Esophagus squamous epithelium (tissue), 5 donors: ENCODE measurements at places on chromosomes 6 and 20. TPM values are rescaled to one million over a fixed set of nuclear protein-coding genes. Genes with fewer than 3 reads are reported as not detected.

- no peaks in the 10 kb centered on the region for H3K36me3 ChIP-seq
- no peak overlapping the region for H3K4me3 ChIP-seq
- no peak for DNase-seq
- peaks cover 15% of the 10 kb centered on the region for H3K4me1 ChIP-seq
Observed at GRCh38 chr6:3236005-3236404, 8.6 kb upstream of the TUBB2B start.

GRCh38 chr6:150301846-150302519 is 66.8 kb upstream of the IYD start:
- no peaks in the 10 kb centered on the region for H3K4me1 ChIP-seq
- H3K4me3 ChIP-seq = no peak overlapping the region
- no peaks in the 10 kb centered on the region for H3K27me3 ChIP-seq
- no peak overlapping the region for H3K27ac ChIP-seq

DNA sequence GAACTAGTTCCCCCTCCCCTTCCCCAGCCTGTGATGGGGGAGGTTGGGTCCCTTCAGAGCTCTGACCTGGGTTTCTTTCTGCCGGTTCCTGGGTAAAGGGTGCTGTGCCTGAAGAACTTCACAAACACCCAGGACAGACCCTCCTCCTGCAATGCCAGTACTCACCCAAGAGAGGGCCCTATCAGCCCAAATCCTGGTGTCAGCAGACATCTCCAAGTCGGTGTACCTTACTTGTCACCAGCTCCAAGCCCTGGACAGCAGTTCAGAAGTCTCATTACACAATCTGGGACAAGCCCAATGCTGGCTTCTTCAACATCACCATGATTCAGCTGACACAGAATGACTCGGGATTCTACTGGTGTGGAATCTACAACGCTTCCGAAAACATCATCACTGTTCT is 467 bp downstream of the TREML4 start:
- no peak overlapping the region for H3K27ac ChIP-seq
- no peaks in the 10 kb centered on the region for H3K36me3 ChIP-seq
- H3K4me1 ChIP-seq = no peaks in the 10 kb centered on the region

DNA sequence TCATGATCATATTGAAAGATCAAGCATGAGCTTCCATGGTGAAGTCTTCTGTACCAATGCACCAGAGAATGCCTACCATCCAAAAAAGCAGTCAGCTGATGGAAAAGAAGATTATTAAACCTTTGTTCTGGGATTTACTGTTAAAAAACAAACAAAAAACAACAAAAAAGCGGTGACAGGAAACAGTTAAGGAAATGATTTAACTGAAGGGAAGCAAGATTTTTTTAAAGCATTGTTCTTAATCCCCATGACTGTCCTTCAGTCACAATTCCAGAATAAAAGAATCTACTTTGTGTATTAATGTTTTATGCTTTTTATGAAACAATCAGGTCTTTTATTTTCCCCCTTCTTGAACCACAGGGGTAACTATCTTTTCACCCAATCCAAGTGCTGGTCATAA is 23.9 kb downstream of the FAM162B start:
- H3K4me1 ChIP-seq = no peaks in the 10 kb centered on the region
- no peaks in the 10 kb centered on the region for H3K36me3 ChIP-seq
- no peak for DNase-seq
- no peaks in the 10 kb centered on the region for H3K27me3 ChIP-seq
- H3K27ac ChIP-seq = no peak overlapping the region

GRCh38 chr6:89007209-89008000 is 44.0 kb upstream of the RNGTT start:
- no peaks in the 10 kb centered on the region for H3K27me3 ChIP-seq
- peaks cover 3% of the 10 kb centered on the region for H3K4me1 ChIP-seq
- no peaks in the 10 kb centered on the region for H3K36me3 ChIP-seq
- no peak for DNase-seq
- no peak overlapping the region for H3K27ac ChIP-seq

GRCh38 chr6:137011406-137011805 is 33.4 kb downstream of the IL20RA start:
- no peak overlapping the region for H3K4me3 ChIP-seq
- DNase-seq = no peak
- H3K36me3 ChIP-seq = no peaks in the 10 kb centered on the region
- no peak overlapping the region for H3K27ac ChIP-seq
- no peaks in the 10 kb centered on the region for H3K4me1 ChIP-seq

DNA sequence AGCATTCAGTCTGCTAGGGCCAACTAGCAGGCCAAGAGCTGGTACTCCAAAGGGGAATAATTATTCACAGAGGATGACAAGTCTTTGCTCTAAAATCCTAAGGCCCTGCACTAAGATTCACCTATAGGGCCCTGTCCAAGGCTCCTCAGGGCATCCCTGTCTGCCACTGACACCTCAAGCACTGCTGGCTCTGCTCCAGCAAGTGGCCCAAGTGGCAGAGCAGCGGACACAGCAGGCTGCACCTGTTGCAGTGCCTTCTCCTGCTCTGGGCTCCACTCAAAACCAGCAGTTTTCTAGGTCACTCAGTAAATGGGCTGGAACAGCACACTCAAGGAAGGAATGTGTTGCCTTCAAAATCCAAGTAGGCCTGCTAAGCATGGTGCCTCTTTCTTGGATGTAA is 36.4 kb upstream of the SMOC2 start:
- peaks cover 5% of the 10 kb centered on the region for H3K27me3 ChIP-seq
- H3K4me1 ChIP-seq = no peaks in the 10 kb centered on the region
- H3K4me3 ChIP-seq = no peak overlapping the region
- no peaks in the 10 kb centered on the region for H3K36me3 ChIP-seq
- H3K27ac ChIP-seq = no peak overlapping the region
- no peak for DNase-seq

The ISM1 gene
- total RNA-seq = 4.2 TPM

The C6orf52 gene
- total RNA-seq = not detected

The CAGE1 gene
- not detected for total RNA-seq

The CYP39A1 gene
- total RNA-seq = 3.0 TPM

The PROKR2 gene
- not detected for total RNA-seq

The LBP gene
- total RNA-seq = not detected

The HTR1B gene
- total RNA-seq = not detected

The PARD6B gene
- total RNA-seq = 6.5 TPM

The CYP21A2 gene
- not detected for total RNA-seq

The MYB gene
- total RNA-seq = 6.9 TPM

The ZNF165 gene
- 2.1 TPM for total RNA-seq

The LYRM4 gene
- 17.7 TPM for total RNA-seq
